ENCODE measurements at places on chromosomes 1 and 21.

DNA sequence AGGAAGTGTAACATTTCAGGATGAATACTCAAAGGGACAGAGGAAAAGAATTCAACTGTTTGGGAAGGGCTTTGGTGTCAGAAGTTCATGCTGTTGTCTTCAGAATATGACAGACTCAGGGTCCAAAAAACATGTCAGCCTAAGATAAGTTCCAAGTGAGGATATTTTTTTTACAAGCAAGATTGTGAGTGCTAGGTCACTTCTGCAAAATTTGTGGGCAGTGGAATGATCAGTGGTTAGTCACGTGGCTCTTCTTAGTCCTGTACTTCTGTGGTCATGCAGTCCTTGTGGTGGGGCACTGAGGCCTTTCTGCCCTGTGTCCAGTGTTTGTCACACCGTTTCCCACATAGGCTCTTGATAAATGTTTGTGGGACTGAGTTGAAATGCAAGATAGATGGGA, 5.2 kb downstream of the RGL1 start:
- DNase-seq: no peak

GRCh38 chr1:74613894-74614293, 59.7 kb downstream of the ERICH3 start:
- no peak for DNase-seq

DNA sequence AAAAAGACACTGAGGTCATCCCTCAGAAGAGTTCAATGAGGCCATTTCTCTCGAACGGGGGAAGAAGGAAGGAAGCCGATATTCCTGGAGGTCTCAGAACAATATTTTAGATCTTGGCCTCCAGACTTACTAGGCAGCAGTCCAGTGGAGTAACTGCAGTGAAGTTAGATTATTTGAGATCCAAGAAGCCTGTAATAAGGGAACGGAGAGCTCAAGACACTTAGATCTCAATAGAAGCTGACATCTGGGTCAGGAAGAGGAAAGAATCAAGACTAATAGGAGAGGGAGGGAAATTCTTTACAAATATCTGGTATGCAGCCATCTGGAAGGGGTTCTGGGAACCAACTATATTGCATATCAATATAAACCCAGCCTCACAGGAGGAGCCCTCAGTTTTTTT, 13.6 kb upstream of the ENAH start:
- no peak for DNase-seq

GRCh38 chr1:209585672-209586071, 2.2 kb downstream of the CAMK1G start:
- no peak for DNase-seq

- no peak for DNase-seq
Measured at GRCh38 chr1:105700723-105701122, 1355.8 kb upstream of the PRMT6 start.

DNA sequence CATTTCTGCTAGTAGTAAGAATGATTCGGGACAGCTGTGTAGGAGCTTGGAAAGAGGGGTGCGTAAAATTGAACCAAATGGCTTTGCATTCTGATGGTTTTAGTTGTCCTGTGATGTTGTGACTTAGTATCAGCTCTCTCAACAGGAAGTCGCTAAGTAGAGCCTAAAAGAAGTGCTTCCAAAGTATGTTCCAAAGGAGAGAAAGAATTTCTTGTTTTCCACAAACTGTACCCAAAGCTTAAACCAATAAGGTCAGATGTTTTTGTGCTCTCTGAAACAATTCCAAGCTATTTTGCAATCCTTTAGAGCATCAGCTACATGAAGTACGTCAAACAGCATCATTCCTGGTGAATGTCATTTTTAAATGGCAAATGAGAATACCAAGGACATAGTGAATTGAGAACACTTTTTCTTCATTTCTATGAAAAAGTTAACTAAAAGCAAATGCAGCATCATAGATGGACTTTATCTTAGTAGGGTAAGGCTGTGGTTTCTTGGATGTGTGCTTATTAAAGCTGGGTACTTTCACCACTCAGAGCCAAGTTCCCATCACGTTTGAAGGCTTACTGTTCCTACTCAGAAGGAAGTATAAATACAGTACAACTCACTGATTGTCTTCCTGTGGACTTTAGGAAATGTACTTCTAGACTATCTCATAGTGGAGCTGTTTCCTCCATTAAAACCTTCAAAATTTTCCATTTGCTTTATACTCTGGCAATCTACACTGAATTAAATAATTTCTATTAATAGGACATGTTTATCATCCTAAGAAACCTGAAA, 148.6 kb downstream of the C1orf21 start:
- DNase-seq: no peak

DNA sequence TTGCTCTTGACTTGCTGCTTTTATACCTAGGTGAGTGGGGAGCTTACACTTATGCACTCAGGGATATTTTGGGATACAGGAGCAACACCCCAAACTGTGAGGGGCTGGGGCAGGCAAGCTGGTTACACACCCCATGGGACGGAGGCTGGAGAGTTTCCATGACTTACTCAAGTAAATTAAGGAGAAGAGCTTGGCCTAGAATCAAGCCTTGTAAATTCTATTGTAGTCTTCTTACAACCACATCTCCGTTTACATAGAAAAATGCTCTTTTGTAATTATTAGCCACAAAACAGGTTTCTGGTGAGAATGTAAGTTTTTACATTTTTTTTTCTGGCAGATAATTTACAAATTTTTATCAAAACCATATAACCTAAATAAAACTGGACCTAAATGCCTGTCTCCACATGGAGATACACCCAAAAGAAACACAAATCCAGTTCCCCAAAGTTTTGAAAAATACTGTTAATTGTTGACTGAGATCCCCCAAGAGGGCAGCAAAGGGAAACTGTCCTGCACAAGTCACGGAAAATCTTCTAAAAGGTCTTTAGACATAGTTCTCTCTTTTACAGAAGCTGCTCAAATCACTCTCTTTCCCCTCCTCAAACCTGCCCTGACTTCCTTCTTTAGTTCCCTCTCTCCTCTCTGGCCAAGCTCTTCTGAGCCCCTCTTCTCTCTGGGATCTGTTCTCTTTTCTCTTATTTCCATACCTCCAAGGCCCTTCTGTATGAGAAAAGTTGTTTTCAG, 134.0 kb downstream of the HIVEP3 start:
- DNase-seq: no peak

DNA sequence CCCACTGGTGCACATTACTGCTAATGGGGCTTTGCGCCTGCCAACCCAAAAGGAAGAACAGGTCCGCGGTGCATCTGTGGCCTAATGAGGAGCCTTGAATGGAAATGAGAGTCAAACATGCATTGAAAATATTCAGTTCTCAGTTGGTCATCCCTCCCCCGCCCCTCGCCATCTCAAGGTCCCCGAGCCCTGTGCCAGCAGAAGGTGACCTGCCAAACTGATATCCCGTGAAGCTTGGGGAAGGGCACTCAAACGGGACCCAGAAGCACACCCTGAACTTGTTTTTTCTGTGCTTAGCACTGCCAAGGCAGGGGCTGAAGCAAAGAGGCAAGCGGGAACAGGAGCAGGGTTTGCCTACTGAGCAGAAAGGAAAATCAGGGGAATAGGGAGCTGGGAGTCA, 67.9 kb upstream of the ZNF648 start:
- no peak for DNase-seq

DNA sequence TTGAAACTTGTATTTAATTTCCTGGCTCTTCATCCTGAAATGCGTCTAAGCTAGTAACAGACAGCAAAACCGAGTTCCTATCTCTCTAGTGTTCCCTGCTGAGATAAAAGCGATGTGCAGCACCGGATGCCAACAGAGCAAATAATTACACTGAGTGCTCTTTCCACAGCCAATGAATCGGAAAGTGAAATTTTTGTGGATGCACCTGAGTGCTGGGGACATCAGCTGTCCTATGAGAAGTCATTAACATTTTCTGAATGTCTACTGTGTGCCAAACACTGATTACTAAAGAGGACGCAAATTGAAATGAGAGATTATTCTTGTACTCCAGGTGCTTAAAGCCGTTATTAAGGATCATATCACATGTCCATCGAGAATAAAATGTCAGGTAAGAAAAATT, 278.0 kb downstream of the RGS7 start:
- no peak for DNase-seq

- DNase-seq: peak; percentile 75
Measured at GRCh38 chr1:159077120-159077961, 775 bp upstream of the AIM2 start.

DNA sequence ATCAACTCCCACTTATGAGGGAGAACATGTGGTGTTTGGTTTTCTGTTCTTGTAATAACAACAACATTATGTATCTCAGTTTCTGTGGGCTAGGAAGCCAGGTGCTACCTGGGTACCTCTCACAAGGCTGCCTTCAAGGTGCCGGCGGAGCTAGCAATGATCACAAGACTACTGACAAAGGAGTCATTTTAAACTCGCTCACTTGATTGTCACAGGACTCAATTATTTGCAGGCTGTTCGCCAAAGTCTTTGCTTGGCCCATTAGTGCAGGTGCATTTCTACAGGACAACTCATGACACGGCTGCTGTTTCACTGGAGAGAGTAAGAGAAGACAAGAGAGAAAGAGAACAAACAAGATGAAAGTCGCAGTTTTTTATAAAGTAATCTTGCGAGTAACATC, 1237.4 kb upstream of the TMPRSS15 start:
- DNase-seq: no peak

DNA sequence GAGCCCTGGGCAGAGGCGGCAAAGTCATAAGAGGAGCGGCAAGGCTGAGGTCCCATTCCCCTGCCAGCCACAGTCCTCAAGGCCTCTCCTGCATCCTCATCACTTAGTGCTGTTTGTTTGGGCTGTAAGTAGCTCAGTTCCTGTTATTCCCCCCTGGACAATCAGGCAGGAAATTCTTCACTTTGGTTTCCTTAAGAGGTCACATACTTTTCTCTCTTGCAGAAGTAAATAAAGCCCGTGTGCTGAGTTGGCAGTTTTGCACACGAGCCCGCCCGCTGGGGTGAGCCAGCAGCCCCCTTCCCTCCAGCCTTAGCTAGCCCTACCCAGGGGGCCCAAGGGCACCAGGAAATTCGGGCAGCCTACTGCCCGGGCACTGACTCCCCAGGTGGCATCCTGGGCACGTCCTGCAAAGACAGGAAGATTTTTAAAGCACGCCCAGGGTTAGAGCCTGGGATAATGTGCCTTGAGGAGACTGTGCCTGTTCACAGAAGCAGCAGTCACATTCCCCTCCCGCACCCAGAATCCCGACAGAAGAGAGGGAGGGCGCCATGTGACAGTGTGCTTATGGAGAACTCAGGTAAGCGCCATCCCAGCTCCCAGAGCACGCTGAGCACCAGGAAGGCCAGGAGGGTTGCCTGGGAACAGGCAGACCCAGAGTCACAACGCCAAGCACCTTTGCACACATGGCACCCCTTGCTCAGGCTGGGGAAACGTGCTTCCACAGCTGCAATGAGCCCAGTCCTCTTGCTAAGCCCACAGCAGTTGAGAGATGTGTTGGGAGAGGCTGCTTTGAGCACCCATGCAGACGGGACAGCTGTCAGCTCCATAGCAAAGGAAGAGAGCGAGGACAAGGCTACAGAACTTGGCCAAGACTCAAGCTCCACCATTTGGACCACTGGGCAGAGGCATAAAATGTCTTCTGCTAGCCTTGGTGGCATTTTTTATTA, 144.5 kb upstream of the TMEM51 start:
- no peak for DNase-seq

- no peak for DNase-seq
Measured at GRCh38 chr1:240309769-240310168, 218.1 kb downstream of the FMN2 start.

DNA sequence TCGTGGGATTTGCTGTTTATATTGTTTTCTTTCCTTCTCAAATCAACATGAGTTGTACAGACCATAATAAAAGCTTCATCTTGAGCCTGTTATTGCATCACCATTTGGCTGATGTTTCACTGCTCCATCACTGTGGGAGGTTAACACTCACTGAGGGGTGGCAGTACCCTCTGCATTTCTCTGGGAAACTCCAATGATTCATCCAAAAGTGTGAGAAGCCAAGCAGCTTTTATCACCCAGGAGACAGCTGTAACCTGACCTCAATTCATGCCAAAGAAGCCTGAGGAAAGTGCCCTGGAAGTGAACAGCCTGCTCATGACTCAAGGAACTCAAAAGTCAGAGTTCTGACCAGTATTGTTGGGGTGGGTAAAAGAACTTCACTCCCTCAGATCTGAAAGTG, 84.1 kb downstream of the GPR88 start:
- no peak for DNase-seq

DNA sequence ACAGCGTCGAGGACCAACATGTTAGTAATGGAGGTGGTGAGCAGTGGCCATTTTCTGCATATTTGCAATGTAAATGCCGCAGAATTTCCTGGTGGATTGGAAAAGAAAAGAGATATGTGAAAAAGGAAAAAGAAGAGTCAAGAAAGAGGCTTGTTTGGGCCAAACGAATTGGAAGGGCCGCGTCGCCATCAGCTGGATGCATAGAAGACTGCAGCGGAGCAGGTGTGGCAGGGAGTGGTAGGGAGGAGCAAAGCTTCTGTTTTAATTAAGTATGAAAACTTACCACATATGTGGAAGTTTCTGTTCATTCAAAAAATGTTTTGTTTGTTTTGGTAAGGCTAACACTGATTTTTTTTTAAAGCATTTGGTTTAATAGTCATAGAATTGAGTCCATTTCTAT, 690.7 kb downstream of the NCAM2 start:
- DNase-seq: no peak

DNA sequence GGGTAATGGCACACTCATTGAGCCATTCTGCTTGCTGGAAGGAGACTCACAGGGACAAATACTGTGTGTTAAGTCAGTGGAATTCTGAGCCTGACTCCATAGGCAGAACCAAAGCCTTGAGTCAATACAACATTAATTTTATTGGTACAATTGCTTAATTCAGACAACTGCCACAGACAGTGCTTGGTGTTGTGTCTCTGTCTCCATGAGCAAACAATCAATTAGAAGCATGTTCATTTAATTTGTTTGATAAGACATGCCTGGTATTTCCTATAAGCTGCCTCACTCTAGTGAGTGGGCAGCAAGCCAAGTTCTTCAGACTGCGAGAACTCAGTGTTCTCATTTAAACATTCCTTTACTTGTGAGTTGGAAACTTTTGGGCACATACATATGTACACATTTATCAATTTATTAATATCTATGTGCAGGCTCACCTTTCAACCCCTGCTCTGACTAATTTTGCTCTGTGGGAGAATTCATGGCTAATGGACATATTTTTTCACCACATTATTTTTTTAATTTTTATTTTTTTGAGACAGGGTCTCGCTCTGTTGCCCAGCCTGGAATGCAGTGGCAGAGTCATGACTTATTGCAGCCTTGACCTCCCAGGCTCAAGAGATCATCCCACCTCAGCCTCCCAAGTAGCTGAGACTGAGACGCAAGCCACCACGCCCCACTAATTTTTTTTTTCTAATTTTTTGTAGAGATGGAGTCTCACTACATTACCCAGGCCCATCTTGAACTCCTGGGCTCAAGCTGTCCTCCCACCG, 4.5 kb upstream of the SRSF10 start:
- DNase-seq: no peak

- DNase-seq: no peak
Measured at GRCh38 chr1:160104486-160104885, 6.1 kb upstream of the IGSF8 start.

GRCh38 chr1:35477870-35478269, 79.3 kb downstream of the KIAA0319L start:
- no peak for DNase-seq

DNA sequence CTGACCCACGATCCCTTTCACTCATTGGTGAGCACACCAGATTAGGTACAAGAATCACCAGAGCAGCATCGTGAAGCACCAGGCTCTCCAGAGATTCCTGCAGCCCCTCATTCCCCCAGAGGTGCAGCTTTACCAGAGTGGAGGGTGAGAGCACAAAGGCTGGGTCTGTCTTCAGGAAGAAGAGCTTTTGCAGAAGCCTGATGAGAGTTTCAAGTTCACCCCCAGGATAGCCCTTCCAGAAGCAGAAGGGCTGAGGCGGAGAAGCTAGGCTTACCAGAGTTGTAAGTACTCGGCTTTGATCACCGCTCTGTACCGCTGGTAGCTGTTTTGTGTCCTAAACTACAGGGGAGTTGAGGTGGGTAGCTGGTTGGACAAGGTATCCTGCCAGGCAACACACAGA, 3.1 kb downstream of the TSSK3 start:
- DNase-seq: no peak

Data from stimulated activated naive B cell treated with anti-CD40 and anti-IgM and Interleukin-4, amounts not matched to agents 10 μg/mL and 1 μg/mL and 100 μg/mL, for 72 hours (primary cell).